NCI-H2227 treated with DMSO at 0.1 percent for 48 hours (cell line): ENCODE measurements at places on chromosomes 7 and 10.

DNA sequence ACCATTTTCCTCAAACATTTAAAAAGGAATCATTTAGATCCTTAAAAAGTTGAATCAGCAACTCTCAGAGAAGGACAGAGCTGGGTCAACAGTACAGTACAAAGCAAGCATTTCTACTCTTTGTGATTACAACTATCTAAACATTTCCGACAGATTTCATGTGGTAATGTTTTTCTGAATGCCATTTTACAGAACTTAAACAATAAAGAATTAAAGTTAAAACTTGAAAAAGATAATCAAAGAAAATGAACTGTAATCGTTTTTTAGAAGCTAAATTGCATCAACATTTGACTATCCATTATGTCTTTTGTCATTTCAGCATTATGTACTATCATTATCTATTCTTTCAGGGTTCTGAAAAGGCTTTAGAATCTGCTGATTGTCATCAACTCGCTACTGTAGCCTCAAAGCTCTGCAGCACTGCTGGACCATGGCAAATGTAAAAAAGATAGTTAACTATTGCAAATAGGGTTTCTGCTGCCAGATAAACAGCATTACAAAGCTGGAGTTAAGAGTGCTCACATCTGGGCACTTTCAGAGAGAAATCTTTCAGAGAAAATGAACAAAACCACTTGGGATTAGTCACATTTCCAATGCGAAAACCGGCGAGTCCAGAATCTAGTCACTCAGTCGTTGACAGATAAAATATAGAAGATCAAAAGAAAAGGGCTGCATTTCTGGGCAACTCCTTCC lies 160.4 kb upstream of the LAMB4 start:
- DNase-seq: peak; percentile 61

DNA sequence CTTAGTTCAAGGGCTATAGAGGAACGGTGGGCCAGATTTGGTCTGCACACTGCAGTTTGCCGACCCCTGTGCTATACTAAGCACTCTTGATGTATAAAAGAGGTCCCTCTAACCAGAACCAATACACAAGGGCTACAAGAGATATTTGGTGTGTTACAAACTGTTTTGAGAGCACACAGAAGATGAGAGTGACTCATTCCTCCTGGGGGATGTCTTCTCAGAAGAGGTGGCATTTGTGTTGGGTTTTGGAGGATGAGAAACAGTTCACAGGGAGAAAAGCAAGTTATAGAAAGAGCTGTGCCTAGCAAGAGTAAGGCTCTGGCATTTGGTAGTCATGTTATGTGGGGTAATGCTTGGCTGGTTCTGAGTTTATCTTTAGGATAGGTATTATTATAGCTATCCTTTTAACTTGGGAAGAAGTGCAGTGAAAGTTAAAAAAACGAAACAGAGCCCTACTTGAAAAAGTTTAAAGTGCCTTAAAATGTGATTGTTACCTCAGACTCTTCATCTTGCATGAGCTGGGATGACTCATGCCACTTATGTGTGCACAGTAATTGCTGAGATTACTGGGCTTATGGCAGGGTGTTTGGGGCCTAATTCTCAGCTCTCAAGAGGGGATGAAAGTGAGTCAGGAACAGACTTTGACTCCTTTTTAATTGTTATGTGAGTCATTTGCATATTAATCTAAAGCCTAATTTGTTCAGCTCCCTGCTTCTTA lies 160.4 kb downstream of the KIF20B start:
- no peak for DNase-seq

DNA sequence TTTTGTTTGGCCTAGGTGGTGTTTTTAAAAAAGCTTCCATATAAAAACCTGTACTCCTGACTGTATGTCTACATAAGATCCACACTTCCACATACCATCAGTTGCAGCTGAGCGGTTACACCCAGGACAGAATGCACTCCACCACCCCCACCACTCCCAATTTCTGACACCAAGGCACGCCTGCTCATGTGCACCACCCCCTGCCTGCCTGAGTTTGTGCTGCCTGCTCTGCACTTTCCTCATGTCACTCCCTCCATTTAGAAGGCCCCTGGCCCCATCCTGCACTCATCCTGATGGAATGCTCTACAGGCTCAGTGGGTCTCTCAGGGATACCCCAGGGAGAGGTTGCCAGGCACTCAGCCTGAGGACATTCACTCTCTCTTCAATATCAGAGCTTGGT lies 6.5 kb downstream of the VPS41 start:
- no peak for DNase-seq

GRCh38 chr7:114414156-114415063 lies at the start of gene FOXP2:
TSS of gene FOXP2 (plus strand) at chr7:114414815. CDS start at chr7:114426512, 11,697 bp downstream.
- no peak for DNase-seq

DNA sequence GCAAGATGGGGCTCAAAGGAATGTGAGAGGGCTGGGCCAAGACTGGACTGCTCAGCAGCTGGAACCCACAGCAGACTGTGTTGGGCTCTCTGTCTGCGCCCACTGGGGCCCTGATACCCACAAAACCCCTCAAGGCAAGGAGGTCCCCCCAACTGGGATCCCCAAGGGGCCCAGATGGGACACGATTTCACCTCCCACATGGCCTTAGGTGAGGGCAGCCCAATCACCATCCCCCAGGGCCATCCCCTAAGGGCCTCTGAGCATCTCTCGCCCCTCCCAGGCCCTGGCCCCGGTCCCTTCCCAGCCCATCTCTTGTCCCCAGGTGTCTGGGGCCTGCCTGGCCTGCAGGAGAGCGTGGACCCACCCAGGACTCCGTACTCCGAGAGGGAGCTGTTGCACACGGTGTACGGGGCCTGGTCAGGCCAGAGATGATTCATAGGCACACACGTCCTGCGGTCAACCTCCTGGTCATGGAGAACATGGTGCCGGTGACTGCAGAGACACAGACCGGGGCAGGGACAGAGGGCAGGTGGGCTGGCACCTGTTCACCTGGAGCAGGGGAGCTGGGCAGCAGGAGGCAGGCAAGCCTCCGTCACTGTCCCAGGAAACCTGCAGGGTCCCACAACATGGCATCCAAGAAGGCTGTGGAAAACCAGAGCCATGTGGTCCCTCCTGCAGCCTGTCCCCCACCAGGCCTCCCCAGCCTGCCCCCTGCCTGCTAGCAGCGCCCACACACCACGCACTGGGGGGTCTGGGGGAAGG lies 21.6 kb downstream of the OGDHL start:
- DNase-seq: no peak

DNA sequence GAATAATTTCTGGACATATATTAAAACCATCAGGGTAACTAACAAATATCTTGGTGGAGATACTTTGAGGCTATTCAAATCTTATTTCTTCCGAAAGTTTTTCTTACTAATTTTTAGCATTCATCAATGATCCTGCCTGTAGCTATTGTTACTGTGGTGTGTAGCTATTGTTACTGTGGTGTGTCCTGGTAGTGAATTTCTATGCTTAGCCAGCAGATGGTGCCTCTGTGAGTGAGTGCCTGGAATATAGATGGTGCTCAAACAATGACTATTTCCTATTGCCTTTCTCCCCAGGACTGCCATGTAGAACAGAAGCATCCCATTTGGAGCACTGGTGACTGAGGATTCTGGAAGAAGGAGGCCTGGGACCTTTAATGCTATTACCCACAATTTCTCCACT lies 245.7 kb downstream of the CCSER2 start:
- no peak for DNase-seq

GRCh38 chr10:22314852-22315251 lies 1.3 kb upstream of the COMMD3 start:
- no peak for DNase-seq

DNA sequence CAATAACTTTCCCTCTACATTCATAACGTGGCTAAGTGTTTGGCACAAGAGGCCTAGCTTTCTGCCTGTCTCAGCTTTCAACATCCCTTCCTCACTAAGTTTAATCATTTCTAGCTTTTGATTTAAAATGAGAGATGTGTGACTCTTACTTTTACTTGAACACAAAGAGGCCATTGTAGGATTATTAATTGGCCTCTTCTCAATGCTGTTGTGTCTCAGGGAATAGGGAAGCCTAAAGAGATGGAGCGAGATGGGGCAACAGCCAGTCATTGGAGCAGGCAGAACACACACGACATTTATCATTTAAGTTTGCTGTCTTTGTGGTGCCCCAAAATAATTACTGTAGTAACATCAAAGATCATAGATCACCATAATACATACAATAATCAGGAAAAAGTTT lies 167.1 kb upstream of the TRIM24 start:
- DNase-seq: no peak

DNA sequence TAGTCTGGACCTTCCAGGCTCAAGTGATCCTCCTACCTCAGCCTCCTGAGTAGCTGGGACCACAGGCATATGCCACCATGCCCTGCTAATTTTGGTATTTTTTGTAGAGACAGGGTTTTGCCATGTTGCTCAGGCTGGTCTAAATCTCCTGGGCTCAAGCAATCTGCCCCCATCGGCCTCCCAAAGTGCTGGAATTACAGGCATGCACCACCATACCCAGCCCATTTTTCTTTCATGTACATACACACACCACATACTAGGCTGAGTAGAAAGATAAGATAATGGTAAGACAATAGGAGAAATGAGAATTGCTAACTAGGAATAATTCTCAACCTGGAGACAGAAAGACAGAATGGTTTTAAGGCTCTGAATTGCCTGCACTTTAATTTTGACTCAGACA lies 83.8 kb downstream of the CPEB3 start:
- DNase-seq: no peak

DNA sequence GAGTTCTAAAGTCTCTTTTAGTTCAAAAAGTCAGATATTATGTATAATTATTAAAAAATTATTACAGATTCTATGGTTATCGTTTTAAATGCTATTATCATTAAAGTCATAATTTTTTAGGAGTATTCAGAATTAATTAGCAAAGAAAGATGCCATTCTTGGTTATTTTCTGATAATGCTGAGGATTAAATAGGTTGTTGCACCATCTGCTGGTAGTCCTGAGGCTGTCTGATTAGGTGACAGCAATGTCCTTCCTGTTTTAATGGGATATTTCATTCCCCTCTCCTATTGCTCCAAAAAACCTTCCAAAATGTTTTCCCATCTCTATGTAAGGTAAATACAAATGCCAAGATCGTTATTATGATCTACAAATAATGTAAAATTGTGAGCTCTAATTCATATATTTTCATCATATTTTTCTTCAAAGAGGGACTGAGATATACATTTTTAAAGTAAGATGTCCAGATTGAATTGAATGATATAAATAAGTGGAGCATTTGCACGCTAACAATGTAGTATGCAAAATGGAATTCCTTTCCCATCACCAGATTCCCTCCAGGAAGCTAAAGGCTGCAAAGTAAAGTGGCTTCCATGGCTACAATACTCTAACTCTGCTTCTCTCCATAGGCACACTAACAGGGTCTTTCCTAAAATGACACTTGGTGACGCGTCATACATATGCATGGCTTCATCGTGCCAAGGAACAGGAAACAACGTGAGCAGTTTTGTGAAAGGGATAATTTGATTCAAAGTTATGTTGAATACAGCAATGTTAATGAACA lies 58.8 kb upstream of the AKR1E2 start:
- DNase-seq: no peak

DNA sequence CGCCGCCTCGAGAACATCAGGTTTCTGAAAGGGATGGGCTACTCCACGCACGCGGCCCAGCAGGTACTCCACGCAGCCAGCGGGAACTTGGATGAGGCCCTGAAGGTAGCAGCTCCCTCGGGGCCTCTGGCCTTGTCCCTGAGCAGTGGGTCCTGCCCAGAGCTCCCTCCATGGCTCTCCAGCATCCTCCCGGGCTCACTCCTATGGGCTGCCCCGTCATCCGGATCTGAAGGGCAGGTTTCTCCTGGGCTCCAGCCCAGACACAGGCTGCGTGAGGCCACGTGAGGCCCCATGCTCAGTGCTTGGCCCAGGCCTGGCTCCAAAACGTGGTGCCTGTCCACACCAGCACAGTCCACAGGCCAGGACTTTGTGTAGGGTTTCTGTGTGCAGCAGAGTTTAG lies 32.5 kb downstream of the NUB1 start:
- DNase-seq: no peak

GRCh38 chr7:150337659-150338081 lies 3.8 kb downstream of the RARRES2 start:
- no peak for DNase-seq

GRCh38 chr10:17176091-17176490 lies 25.4 kb downstream of the TRDMT1 start:
- DNase-seq: no peak

GRCh38 chr10:124325633-124325914 lies 93.1 kb downstream of the OAT start:
- DNase-seq: no peak
